ENCODE measurements at places on chromosomes 7 and 10.

- DNase-seq: no peak
These were observed 42.8 kb downstream of the GAD2 start for GRCh38 chr10:26259341-26259740.

DNA sequence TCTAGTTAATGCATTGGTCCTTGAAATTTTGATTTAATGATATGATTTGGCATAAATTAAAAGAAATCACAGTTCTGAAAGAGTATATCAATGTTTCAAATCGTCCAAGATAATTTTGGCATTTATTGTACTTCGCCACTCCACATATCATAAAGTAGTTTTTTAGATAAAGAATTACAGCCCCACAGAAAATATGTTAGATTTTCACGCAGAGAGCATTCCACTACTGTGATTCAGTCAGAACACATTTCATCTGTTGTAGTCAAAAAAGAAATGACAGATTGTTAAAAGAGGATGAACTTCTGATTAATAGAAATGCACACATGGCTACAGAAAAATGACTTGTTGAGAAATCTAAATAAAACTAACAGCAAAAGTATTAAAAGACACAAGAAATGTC is 1063.5 kb upstream of the LRRN3 start:
- no peak for DNase-seq

- DNase-seq: no peak
These were observed 679.3 kb upstream of the IGFBP3 start for GRCh38 chr7:46600340-46600739.

- no peak for DNase-seq
These were observed 18.2 kb downstream of the TAS2R41 start for GRCh38 chr7:143495851-143496250.

DNA sequence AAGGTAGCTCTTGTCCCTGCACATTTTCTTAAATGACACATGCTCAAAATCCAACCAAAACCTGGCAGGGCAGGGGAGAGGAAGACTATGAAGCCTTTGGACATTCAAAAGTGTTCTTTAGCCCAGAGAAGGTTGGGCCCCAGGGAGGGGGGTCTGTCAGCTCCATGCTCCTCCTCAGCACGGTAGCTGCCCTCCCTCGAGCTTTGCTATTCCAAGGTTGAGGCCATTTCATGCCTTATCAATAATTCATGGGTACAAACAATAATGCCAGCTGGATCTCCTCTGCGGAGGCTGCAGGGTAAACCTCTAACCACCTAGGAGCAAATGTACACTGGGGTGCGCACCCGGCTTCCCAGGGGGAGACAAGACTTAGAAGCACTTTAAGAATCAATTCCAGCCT is 61.5 kb downstream of the SLIT1 start:
- DNase-seq: no peak

- no peak for DNase-seq
These were observed 4.9 kb downstream of the SRRM3 start for GRCh38 chr7:76206633-76207032.

DNA sequence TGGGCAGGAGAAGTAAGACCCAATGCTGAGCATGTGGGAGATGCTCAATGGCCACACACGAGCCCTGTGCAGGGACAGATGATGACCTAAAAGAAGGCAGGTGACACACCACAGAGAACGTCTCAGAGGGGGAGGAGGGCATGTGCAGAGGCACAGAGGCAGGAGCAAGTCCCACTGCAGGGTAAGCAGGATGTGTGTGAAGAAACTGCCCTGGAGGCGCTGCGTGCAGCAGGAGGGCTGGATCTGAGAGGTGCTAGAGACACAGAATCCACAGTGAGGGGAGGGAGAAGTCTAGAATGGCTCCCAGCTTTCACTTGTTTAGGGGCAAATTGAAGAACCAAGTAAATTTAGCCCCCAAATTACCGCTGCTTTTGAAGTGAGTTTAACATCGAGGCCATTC is 14.9 kb downstream of the DYDC2 start:
- DNase-seq: no peak

DNA sequence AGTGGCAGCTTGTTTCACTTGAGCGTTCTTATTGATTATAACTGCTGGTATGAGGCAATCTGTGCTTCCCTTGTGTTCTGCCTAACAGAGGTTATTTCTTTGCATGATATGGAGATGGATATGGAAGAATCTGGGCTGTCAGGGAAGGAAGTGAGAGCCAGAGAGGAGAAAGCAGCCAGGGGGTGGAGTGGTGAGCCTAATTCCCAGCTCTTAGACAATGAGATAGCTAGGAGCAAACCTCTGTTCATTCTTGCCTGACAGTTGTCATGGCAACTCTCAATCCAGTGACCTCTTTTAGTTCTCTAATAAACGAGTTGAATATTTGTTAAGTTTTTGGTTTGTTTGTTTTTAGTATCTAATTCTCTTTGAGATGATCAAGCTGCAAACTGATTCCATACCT is 214.3 kb downstream of the NRG3 start:
- no peak for DNase-seq

Measured in Jurkat, Clone E6-1 (cell line).